ENCODE measurements at places on chromosomes 3 and 15.

DNA sequence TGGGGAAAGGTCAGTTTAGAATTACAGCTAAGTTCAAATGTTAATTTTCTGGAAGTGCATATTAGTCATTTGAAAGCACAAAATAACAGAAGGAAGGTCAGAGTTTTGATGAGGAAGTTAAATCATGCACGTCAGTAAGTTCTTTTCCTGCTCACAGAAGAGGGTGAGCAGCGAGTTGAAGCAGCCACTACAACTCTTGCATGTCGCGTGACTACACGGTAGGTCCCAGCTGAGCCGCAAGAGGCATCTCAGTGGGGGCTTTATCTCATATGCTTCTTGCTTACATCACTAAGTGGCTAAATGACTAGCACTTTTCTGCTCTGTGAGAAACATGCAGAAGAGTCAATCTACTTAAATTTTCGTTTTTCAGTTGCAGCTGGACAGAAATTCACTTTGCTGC lies 21.3 kb upstream of the SEC62 start:
- peak; percentile 27 for DNase-seq

DNA sequence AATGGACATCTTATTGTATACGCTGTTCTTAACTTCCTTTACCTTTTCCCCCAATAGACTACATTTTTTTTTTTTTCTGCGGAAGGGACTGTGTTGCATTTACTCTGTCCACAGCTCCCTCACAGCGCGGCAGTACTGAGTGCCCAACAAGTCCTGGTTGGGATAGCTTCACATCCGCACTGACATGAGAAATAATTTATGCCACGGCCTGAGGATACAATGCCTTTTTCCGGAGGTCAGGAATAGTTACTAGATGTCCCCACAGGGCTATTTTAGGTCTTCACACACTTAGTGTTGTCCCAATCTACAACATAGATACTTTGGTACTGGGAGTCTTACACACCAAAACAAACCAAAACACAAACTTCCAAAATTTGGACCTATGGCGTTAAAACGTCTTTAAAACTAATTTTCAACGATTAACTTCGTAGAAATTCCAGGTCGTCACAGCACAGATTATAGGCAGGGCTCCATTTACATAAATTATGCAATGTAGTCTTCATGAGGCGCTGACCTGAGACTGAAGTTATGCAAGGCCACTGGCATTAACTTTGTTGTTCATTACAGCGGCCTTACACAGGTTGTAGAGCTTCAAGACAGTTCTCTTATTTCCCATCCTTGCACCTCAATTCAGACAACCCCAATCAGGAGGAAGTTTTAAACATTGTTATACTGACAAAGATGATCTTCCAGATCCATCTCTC lies 989 bp upstream of the PPIB start:
- no peak for DNase-seq

DNA sequence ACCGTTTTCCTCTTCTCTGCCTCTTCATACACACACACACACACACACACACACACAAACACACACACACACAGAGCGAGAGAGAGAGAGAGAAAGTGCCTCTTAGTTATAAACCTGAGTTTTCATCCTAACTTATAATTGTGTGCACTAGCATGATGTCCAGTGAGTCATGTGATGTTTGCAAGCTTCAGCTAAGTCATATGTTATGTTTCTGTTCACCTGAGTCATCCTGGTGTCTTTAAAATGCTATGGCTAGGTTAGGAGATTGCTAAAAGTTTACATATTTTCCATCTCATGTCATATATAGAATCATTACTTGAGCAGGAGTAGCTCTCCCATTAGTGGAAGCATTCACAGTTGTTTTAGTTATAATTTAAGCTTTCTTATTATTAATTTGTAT lies 155.8 kb downstream of the EPHA6 start:
- no peak for DNase-seq

- no peak for DNase-seq
These were observed 37.5 kb downstream of the TTC23 start for GRCh38 chr15:99211926-99212325.

DNA sequence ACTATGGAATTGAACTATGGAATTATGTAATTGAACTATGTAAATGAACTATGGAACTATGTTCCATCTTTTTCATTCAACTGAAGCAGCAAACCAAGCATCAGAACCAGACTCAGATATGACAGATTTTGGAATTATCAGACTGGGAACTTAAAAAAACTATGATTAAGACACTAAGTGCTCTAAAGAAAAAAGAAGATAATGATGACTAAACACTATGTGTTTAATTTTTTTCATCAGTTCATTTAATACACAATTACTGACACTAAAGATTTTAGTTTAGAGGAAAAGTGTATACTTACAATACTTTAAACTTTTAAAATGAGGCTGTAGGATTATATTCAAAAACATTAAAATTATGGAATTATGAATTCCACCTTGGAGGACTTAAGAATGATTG lies 15.3 kb downstream of the RFX7 start:
- DNase-seq: no peak
